ENCODE measurements at places on chromosomes 7 and 10.

DNA sequence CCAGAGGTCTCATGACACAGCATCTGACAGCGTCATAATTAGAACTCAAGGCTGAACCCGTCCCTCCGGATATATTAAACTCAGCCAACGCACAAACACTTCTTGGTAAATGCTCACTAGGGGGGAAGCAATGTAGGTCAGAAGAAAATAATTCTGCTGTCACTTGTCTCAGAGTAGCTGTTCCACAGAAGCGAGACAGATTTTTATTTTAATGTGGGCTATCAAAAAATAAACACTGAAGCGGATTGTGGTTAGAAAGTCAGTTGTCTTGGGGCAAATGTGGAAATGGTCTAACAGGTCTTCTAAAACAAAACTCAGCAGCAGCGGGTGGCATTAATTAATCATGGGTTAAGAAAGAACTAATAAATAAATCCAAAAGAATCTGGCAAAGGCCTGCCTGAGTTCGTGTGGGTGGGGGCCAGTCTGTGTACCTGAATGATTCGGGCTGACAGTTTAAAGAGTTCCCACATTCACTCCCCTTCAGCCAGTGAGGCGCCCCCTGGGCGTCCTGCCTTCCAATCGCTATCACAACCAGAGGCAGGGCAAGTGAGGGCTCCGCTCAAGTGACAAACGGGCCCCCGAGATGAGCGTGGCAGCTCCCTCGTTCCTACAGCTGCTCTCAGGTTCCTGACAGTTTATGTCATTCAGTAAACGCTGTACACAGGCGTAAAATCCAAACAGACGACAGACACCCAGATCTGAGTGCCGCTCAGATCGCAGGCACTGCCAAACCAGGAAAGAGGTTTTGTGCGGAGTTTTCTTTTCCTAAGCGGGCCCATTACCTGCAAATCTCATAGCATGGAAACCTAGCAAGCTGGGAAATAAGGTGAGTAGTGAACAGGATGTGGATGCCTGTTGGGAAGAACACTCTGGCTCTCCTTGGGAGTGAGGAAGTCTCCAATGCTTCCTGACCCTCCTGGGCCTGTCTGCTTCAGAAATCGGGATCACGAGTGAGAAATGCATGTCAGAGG is 52.9 kb downstream of the NRAP start:
- DNase-seq = no peak

DNA sequence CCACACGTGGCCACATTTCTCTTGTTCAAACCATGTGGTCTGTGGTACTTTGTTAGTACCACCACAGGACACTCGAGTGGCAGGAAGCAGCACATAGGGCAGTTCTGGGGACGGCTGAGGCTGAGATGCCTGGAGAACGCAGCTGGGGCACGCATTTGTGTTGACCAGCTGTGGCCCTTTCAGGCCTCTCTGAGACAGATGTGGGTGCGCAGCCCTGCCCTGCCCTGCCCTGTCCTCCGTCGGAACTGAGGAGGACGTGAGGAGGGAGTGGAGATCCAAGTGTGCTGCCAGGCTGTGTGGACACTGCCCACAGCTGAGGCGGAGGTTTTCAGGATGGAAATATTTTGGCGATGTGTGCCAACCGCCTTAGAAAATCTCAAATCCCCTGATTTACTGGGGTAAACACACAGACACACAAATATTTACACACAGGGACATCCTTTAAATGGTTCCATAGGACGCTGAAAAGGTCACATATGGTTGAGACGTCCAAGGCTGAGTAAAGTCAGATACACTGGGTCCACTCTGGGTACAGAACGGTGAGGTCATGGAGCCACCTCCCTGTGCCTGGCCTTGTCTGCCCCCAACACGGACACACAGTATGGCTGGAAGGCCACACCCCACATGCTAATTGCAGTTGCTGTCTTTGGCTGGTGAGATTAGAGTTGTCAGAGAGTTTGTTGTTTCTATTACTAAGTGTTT is 14.8 kb downstream of the BHLHA15 start:
- DNase-seq = no peak

DNA sequence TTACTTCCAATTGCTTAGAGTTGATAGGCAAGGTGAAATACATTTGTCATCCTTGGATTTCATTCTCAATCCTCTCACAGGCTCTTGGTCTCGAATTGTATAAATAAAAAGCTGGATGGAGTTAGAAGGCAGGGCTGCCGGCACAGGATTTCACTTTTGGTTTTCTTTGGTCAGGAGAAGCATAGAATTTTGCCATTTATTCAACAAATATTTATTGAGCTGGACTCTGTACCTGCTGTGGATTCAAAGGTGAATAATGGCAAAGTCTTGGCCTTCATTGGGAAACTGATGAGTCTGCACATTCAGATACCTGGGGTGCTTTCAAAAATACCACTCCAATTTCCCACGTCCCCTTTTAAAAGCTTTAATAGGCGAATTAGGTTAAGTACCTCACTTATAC is 49.7 kb downstream of the PDK4 start:
- DNase-seq = no peak

- no peak for DNase-seq
Observed at GRCh38 chr10:92756201-92757065, 66.7 kb downstream of the HHEX start.

- DNase-seq = no peak
Observed at GRCh38 chr10:16966991-16967865, 150.0 kb upstream of the RSU1 start.

- DNase-seq = no peak
Observed at GRCh38 chr10:15856328-15857015, 3.8 kb downstream of the MINDY3 start.

- DNase-seq = peak; percentile 52
Observed at GRCh38 chr10:78316451-78316931, 282.8 kb downstream of the RPS24 start.

DNA sequence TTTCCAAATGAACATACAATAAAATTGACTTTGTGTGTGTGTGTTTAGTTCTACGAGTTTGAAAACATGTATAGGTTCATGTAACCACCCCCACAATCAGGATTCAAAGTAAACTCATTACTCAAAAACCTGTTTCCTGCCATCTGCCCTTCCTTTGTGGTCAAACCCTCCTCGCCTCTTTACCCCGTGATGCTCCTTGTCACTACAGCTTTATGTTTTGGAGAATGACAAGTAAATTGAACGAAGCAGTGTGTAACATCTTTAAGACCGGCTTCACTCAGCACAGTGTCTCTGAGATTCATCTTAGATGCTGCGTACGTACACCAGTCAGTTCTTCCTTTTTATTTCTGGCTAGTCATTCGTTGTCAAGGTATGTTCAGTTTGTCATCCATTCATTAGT is 54.6 kb upstream of the MKI67 start:
- no peak for DNase-seq

DNA sequence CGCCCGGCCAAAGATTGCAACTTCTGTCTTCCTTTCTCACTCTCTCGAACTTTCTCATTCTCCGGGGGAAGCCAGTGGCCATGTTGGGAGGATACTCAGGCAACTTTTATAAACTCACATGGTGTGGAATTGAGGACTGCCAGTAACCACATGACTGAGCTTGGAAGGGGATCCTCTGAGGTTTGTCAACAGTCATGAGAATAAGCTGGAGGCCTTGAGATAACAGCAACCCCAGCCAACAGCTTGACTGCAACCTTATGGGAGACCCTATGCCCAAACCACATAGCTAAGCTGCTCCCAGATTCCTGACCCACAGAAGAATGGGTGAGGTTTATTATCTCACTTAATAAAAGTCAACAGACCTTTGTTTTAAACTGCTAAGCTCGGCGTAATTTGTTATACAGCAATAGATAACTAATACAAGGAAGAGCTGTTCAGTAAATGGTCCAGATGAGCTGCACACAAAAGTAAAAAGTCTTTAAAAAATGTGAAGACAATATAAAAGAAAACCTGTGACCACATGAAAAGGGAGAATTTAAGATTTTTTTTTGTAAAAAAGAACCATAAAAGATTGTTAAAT is 9.6 kb downstream of the SYPL1 start:
- DNase-seq = no peak

DNA sequence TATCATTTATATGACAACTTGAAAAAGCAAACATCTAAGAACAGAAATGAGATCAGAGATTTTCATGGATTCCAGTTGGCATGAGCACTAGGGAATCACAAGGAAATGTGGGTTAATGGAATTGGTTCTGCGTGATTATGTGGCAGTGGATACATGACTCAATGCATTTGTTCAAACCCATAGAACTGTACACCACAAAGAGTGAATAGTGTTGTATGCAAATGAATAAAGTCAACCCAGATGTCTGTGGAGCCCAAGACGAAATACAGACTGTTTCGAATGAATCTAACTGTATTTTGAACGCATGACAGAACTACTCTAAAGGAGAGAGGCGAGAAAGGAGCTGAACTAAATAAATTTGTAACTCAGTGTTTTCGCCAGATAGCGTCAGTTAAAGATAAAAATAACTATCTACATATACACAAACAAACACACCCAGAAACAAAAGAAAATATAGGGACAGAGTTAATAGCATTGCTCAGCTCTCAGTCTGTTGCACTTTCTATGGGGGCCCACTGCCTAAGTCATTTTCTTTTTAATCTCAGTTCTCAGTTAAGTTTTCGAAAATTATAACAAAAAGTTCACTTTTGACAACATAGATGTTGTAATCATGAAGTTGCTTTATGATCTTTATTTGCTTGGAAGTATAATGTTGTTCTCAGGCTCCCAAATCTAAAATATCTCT is 636.7 kb upstream of the SEMA3D start:
- DNase-seq = no peak

DNA sequence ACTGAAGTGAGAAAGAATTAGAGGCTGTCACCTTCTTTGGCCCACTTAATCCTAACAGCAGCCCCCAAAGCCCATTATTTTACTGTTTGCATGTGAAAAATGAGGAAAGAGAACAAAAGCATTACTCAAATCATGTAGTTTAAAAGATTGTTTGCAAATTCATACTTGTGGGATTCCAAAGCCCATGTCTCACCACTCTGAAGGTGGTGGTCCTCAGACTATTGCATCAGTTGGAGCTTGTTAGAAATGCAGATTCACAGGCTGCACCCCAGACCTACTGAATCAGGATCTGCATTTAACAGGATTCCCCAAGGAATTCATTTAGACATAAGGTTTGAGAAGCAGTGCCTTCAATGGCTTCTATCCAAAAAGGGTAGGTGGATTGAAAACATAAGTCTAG is 93.7 kb upstream of the PDE1C start:
- no peak for DNase-seq

DNA sequence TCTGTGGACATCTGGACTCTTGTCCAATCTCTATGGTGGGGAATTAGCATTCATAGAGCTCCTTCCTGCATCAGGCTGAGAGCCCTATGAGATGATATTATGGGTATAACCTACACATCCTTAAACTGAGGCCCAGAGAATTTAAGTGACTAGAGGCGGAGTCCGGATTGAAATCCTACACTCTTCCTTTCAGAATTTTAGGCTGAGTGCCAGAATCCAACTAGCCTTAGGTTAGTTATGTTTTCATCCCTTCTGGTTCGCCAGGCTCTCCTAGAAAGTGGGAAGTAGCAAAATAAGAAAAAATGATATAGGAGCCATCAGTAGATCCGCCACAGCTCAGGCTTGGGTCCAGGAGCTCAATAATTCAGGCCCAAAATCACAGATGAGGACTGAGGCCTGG is 212.5 kb downstream of the GLI3 start:
- DNase-seq = no peak

DNA sequence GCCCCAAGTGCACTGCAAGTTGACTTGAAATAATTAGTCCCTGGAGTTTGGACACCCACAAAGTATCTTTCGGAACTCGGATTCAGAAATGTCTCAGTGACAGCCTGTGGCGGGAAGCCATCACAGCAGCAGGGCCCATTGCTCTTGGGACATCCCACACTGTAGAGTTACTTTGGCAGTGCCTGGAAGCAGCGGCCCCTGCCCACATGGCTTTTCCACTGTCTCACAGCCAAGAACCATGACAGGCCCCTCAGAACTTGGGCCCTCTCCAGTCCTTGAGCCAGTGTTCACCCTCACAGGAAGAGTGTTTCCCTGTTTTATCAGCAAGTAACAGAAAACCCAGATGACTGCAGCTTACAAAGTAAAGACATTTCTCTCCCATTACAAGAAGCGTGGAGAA is 477.0 kb upstream of the GALNT17 start:
- DNase-seq = no peak

GRCh38 chr10:88187472-88187871 is 324.0 kb downstream of the PTEN start:
- no peak for DNase-seq

- DNase-seq = no peak
Observed at GRCh38 chr10:133418289-133418993, 6.0 kb downstream of the SPRN start.

GRCh38 chr7:129778770-129779601 is 167.5 kb downstream of the NRF1 start:
- DNase-seq = no peak

DNA sequence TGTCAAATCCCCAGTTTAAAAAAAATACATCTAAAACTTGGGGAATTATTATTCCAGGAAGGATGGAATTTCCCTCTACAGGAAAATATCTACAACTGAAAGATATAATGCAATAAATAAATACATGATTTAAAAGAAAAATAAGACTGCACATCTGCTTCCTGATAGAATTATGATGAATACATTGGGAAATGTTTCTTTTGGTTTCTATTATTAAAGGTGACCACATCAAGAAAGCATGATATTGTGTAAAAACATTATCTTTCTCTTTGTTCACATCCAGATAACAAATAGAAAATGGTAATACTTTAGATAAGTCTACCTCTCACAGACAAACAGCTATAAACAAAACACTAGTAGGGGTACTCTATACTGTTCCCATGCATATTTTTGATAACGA is 19.2 kb downstream of the SEMA3D start:
- no peak for DNase-seq

GRCh38 chr10:48556713-48557112 is 48.2 kb downstream of the ARHGAP22 start:
- DNase-seq = no peak

GRCh38 chr7:122597277-122597676 is 101.6 kb downstream of the RNF133 start:
- DNase-seq = no peak

DNA sequence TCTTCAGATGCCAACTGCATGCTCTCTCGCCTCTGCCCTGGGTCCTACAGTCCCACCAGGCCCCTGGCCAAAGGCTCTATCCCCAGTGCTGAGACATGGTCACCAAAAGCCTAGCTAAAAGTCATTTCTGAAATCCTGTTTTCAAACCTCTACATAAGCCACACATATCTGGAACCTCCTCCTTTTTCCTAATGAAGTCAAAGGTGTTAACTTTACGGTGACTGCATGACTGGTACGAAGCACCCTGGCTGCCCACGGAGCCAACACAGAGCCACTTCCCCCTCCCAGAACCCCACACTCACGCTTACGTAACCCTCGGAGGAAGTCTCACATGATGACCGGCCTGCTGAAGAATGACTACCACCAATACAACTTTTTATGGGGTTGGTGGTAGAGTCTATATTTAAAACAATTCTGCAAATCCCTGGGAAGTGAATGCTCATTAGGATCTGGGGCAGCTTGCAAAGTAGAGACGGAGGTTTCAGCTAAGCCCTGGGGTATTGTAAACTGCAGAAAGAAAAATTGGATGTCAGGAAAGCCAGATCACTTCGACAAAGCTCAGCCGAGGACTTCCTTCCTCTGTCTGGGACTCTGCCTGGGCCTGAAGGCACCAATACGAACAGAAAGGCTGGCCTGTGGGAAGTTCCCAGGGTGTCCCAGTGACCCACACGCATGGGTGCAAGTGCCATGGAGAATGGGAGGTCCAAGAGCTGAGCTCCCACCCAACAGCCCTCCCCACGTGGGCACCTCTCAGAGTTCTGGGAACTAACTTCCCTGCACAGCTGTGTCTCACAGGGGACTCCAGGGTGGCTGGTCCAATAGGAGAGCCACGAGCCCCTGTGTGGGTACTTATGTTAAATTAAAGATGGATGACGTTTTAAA is 50.7 kb downstream of the PDGFA start:
- no peak for DNase-seq
